ENCODE measurements at places on chromosomes 2 and 18.

DNA sequence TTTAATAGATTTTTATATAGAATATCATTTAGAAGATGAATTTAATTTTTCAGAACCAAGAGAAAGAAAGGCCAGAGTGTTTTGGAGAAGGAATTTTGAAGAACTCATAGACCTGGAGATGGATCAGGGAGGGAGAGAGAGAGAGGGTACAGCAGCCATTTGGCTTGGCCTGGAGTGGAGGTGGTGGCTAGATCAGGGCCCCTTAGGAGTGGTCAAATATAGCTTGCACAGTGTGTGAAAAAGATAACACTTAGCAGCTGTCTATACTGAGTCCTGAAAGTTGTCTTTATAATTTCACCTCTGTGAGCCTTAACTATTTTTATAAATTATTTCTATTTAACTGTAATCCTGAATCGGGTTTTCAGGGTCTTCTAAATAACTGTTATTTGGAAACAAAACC lies 38.8 kb upstream of the ACYP2 start:
- no peak for DNase-seq

DNA sequence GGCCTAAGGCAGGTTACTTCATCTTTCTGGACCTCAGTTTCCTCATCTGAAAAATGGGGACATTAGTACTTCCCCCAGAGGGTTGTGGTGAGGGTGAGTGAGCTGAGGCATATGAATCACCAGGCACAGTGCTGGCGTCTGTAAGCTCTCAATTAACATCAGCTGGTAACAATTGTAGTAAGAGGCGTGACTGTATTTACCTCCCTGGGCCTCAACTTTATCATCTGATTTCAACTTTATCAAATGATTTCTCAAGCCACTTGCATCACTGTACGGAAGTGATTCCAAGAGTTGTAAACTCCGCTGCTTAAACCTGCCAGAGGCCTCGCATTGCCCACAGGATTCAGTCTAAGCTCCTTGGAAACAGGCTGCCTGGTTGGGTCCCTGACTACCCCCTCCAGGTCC lies 53.6 kb upstream of the PKDCC start:
- DNase-seq: no peak

DNA sequence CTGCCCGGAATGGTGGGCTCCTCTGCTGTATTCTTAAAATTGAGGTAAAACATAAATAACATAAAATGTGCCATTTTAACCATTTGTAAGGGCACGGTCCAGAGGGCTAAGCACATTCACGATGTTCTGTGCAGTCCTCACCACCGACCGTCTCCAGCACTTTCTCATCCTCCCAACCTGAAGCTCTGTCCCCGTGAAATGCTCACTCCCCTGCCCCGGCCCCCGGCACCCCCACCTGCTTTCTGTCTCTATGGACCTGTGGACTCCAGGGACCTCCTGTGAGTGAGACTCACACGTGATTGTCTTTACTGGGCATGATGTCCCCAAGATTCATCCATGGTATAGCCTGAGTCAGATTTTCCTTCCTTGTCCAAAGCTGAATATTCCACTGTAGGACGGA lies 38.7 kb upstream of the CTDP1 start:
- no peak for DNase-seq

DNA sequence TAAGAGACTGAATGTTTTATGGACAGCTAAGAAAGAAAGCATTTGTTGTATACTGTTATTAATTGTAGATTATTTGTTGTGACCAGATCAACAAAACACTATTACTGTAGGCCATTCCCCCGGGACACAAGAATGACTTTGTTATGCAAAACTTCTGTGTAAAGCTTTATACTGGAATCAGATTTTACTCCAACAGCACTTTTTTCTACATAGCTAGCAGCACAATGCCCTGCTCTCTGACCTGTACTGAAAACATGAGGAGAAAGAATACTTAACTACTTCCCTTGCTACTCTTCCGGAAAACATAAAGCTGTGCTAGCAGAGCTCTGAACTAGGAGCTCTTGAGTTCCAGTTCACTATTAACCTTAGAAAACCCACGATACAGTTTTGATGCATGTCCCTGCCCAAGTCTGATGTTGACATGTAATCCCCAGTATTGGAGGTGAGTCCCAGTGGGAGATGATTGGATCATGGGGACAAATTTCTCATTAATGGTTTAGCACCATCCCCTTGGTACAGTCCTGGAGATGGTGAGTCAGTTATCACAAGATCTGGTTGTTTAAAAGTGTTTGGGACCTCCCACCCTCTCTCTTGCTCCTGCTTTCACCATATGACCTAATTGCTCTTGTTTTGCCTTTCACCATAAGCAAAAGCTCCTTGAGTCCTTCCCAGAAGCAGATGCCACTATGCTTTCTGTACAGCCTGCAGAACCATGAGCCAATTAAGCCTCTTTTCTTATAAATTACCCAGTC lies 601.1 kb upstream of the PIK3C3 start:
- DNase-seq: no peak

DNA sequence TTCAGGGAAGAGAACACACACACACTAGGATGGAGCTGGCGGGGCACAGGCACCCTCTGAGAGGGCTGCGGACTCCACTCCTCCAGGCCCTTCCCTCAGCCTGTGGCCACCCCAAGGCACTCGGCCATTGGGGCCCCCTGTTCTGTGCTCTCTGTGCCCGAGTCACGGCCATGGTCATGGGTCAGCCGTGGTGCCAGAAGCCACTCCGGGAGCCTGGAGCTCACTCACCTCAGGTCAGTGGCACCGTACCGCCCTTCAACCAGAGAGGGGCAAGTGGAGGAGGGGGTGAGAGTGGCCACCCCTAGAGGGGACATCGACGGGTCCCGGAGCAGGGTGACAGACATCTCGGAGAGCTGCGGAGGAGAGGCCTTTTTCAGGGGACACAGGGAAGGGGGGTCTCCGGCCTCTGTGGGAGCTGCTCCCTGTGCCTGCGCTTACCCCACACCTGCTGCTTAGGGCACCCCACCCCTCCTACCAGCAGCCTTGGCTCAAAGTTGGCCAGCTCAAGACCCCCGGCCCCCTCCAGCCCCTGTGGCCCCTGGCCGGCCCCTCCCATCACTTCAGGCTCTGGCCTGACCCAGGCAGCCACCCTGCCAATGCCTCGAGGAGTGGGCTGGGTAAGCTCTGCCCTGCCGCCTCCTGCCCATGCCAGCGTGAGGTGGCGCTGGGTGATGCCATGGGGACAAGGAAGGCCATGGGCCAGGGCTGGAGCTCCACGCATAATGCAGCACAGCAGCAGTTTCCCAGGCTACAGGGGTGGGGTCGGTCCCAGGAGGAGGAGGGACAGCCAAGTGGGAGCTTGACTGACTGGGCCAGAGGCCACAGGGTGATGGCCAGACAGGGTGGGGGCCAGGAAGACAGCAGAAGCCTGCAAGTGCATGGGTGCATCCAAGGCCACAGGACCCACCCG lies 29.3 kb downstream of the AQP12A start:
- no peak for DNase-seq

DNA sequence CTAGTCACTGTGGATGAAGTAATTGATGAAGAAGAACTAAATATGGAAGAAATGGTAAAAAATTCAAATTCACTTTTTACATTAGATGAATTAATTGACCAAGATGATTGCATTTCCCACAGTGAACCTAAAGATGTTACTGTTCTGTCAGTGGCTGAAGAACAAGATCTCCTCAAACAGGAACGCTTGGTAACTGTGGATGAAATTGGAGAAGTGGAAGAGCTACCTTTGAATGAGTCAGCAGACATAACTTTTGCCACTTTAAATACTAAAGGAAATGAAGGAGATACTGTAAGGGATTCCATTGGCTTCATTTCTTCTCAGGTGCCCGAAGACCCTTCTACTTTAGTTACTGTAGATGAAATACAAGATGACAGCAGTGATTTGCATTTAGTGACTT lies 26.6 kb upstream of the DYSF start:
- DNase-seq: no peak

GRCh38 chr2:160472839-160473251 lies 20.8 kb downstream of the RBMS1 start:
- DNase-seq: no peak

DNA sequence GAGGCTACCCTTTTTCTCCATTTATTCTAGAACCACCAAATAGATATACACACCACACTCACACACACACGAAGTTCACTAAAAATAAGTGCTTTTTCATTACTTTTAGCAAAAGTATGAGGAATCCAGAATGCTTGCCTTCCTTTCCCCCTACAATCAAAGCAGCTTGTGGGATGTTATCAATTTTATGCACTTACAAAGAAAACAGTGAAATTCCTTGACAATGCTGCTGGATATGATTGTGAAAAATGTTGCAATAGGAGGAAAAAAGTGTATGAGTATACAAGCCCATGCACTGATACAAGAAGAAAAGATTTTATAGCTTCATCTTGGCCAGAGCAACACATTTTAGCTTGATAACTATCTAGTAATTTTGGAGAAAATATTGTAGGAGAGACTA lies 269.2 kb downstream of the XIRP2 start:
- DNase-seq: no peak

DNA sequence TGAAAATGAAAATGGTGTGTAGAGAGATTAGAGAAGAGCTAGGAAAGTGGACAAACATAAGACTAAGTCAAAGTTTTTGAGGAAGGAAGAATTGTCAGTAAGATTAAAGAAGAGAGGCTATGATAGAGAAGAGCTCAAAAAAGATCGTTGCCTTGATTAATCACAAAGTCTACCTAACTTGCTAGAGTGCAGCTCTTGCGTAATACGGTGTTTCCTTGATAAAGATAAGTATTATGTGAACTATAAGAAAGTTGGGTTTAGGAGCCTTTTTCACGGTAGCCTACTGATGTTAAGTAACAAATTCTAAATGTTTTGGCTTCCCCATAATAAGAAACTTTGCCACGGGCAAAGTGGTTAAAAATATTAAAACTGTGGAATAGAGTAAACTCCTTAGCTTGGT lies 226.4 kb upstream of the NRXN1 start:
- DNase-seq: no peak

- no peak for DNase-seq
Observed at GRCh38 chr2:215460682-215461382, 25.0 kb upstream of the FN1 start.

- no peak for DNase-seq
Observed at GRCh38 chr18:10669441-10670100, 143.7 kb downstream of the NAPG start.

DNA sequence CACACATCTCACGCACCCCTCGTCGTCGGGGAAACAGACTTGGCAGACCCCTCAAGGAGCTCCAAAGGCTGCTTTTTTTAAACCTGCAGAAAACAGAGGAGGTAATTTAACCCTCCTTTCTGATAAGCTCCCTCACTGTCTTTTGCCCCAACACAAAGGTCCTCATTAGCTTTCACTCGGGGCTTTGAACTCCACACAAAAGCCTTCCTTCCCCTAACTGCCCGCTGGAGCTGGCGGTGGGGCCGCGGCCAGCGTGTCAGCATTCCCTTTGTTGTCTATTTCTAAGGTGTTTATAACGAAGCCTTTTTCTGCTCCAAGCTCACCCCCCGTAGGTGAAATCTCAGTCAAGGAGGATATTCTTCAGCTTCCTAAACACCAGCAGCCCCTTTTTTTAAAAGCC lies 43.5 kb upstream of the ID2 start:
- no peak for DNase-seq

- DNase-seq: no peak
Observed at GRCh38 chr2:84850471-84850870, 30.4 kb downstream of the TRABD2A start.

DNA sequence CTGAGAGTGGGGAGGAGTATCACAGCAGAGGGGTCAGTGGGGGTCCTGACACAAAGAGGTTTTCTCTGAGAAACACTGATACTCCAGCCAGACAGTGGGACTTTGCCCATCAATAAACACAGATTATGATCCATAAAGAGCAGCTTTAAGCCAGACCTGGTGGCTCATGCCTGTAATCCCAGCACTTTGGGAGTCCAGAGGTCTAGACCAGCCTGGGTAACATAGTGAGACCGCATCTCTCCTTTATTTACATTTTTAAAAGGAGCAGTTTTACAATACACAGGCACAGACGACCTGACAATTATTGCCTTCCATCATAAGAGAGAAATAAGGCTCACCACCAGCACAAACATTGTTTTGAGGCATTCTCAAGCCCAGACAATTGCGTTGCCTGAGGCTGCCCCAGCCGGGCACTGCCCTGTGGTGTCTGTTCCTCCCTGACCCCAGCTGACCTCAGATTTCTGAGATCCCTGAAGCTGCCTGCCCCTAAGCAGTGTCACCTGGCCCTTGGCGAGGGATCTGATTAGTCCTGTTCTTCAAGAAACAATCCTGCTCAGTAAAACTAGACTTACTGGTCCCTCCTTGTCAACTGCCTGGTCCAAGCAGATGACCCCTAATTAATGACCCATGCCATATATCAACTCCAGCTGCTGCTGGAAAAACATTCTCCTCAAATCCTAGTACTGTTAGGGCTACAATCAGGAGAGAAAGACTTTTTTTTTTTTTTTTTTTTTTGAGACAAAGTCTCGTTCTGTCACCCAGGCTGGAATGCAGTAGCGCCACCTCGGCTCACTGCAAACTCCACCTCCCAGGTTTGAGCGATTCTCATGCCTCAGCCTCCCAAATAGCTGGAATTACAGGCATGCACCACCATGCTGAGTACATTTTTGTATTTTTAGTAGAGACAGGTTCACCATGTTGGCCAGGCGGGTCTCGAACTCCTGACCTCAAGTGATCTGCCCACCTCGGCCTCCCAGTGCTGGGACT lies 59.4 kb upstream of the SOS1 start:
- no peak for DNase-seq

DNA sequence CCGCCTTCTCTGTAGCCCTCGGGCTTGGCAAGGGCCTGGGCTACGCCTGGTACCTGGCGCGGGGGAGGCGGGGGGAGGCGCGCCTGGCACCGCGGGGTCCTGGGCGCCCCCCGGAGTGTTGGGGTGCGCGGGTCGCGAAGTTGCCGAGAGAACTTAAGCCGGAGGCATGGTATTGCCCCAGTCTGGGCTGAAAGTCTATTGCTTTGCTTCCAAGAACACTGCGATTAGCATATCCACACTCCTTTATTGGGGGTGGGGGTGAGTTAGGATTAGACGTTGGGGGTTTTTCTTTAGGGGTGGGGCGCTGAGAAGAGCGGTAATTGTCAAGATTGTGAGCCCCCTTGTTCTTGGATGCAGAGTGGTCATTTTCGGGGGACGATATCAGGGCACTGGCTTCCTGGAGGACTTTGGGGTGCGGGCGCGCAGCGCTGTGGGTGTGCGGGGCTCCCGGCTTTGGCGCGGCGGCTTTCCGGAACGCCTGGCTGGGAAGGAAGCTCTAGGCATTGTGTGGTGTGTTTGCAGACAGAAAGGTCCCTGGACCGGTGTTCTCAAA lies 798 bp downstream of the TANC1 start:
- DNase-seq: no peak

- peak; percentile 70 for DNase-seq
Observed at GRCh38 chr2:119011162-119011909, 69.3 kb downstream of the MARCO start.

GRCh38 chr18:59799383-59800015 lies 100.3 kb upstream of the PMAIP1 start:
- no peak for DNase-seq

- no peak for DNase-seq
Observed at GRCh38 chr2:85584857-85585780, 888 bp downstream of the VAMP5 start.
